ENCODE measurements at places on chromosomes 4 and X. TPM values are rescaled to one million over a fixed set of nuclear protein-coding genes. Genes with fewer than 3 reads are reported as not detected.

RPA4 gene
- total RNA-seq: 2.6 TPM

PDZD4 gene
- total RNA-seq: 10.6 TPM

KLHL13 gene
- 14.2 TPM for total RNA-seq

NUP62CL gene
- 2.7 TPM for total RNA-seq

ZNF711 gene
- 6.4 TPM for total RNA-seq

CHRDL1 gene
- total RNA-seq: 34.7 TPM

SYP gene
- total RNA-seq: 1.7 TPM

UVSSA gene
- total RNA-seq: 48.1 TPM

DIAPH2 gene
- total RNA-seq: 32.5 TPM

L1CAM gene
- total RNA-seq: 3.8 TPM

PABPC1L2A gene
- total RNA-seq: not detected

AMTN gene
- not detected for total RNA-seq

C1QTNF7 gene
- total RNA-seq: 4.3 TPM

ABLIM2 gene
- 8.5 TPM for total RNA-seq

KLB gene
- 0.08 TPM for total RNA-seq

CHRNA9 gene
- not detected for total RNA-seq

- no peak for DNase-seq
Measured at GRCh38 chr4:6364146-6364545, 94.5 kb downstream of the WFS1 start.

DNA sequence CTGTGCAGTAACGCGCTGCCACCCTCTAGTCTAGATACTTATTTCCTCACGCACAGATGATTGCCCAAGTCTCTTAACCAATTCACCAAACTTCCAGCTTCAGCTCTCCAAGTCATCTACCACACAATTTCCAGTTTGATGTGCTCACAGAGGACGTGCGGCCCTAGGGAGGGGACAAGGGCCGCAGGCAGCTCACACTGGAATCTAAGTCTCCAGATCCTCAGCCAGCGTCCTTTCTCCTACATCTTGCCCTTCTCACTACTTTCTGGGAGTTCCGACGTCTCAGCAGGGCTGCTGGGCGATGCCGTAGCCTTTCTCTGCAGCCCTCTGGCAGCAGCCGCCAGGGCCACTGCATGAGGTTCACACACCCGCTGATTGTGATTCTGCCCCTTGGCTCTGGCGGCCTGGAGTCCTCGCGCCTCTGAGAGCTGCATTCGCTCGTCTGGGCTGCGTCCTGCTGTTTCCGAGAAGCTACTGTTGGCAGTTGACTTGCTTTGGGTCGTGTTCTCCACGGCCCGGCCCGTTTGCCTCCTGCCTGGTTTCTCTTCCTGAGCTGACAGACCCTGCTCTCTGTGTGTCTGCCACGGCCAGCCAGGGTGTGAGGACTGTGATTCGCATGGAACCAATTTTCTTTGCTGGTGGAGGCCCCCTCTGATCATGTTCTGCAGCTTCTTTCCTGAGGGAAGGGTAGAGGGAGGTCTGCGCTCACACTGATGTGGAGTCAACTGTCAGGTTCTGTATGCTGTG lies 14.1 kb upstream of the TMEM131L start:
- DNase-seq: no peak

DNA sequence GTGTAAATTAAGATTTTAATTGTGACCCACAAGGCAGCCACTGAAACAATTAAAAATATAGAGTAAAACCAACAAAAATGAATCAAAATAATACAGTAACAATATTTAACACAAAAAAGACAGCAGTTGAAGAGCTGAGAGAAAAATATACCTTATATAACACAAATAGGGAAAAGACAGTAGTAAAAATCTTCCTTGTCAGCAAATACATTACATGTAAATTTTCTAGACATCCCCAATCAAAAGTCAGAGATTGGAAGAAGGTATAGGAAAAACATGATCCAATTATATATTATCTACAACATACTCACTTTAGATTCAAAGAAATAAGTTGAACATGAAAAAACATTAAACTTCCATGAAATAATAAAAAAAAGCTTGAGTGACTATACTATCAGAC lies 330.8 kb downstream of the UBE2NL start:
- DNase-seq: no peak

- DNase-seq: no peak
Measured at GRCh38 chr4:721261-722168, 15.9 kb downstream of the PCGF3 start.

GRCh38 chrX:124862301-124862700 lies 457.4 kb upstream of the TEX13C start:
- DNase-seq: no peak

- no peak for DNase-seq
Measured at GRCh38 chr4:106659371-106659770, 290.8 kb upstream of the GIMD1 start.

- no peak for DNase-seq
Measured at GRCh38 chrX:152663086-152663485, 25.4 kb downstream of the GABRQ start.

DNA sequence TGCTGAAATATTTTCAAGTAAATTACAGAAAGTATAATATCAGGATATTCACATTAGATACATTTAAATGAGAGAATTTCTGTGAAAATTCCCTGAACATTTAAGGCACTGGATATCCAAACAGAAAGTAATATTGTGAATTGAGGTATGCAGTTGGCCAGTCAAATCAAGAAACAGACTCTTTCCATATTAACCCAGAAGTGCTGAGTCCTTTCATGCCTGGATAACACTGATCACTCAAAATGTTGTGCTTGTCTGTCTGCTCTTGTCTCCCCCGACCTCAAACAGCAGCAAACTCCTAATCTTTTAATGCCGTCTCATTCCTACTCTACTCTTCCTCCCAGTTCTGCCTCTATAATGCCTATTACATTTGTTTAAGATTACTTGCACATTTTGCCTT lies 51.2 kb downstream of the TBC1D9 start:
- DNase-seq: no peak

DNA sequence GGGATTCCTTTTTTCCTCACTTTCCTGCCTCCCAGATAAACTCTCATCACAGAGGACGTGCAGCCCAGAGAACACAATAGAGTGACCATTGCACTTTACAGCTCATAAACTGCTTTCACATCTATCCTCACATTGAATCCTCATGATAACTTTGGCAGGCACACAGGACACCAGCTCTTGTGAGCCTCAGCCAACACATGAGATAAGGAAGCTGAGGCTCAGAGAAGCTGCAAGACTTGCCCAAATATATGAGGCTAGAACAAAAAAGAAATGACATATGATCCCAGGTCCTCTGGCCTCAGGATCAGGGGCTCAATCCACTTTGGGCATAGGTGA lies 85.0 kb upstream of the CPEB2 start:
- DNase-seq: no peak

DNA sequence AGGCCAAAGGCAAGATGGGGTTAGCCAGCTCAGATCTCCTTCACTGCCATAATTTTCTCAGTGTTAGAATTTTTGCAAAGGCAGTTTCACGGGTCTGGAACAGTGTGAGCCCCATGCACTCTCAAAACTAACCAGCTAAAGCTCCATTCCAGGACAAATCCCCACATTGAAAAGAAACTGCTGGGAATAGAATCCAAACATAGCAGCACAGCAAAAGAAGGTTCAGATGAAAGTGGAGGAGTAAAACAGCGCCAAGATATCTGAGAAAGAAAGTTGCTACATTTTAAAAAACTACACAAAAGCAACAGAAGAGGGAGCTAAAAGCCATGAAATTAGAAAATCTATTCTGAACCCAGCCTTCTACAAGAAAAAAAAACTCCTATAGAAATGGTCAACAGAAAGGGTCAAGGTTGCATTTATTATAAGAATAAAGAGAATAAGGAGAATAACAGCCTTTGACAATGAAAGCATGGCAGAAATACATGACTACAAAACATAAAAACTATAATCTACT lies 39.6 kb upstream of the SLC7A3 start:
- no peak for DNase-seq

DNA sequence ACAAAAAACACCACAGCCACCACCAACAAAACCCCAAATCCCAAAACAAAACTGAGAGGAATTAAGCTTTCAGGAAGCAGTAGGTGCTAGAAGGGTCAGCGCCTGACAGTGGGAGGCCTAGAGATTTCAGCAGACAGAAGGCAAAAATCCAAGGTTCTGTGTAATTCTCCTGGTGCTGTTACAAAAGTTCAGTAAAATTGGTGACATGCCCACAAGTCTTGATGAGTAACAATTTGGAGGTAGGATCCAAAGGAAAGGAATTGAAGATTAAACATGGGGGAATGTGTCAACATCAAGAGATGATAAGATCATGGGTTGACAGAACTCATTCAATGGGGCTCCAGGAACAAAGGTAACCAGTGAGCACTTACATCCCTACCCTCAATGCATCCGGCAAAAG lies 653.8 kb upstream of the CPEB2 start:
- no peak for DNase-seq

DNA sequence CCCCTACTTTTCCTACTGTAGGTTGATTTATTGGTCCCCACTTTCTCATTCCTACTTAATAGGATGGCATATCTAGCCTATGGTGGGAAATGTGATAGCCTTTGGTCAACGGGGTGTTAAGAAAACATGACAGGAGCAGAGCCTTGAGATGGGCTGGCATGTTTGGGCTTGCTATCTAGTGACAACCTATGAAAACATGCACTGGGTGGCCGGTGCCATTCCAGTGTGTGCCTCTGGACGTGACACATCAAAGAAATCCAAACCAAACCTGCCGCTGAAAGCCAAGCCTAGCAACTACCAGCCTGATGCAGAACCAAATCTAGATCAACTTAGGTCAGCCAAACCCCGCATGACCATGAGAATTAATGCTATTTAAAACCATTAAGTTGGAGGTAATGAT lies 317.6 kb downstream of the DMD start:
- DNase-seq: no peak

DNA sequence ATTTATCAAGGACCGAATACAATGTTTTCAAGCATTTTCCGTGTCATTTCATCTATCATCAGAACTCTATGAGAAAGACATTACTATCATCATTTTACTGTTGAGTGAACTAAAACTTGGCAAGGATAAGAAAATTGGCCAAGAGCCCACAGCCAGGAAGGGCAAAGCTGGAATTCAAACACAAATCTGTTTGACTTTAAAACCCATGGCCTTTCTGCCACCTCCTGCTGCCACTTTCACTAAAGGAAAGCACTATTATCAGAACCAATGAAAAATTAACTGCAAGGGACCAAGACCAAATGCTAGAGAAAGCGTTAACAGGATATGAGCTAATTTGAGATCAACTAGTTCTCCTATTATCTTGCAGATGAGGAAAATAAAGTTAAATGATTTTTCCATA lies 2759.2 kb downstream of the ARAP2 start:
- no peak for DNase-seq

DNA sequence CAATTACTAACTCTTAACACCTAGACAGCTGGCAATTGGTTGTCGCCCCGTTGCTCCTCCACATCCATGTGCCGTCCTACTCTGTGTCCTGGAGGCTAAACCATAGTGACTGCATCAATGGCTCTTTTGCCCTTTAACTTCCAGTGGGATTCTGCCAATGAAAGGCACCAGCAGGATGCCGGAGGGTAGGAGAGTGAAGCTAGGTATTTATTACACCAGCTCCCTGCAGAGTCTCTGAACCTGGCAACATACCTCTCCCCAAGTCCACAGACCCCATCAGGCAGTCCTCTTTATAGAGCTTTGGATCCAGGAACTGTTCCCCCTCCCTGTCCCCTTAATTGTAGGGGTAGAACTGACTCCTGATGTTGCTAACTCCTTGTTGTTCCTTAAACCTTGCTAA lies 426.8 kb downstream of the HNRNPD start:
- DNase-seq: no peak

- DNase-seq: no peak
Measured at GRCh38 chr4:129822701-129823100, 726.7 kb downstream of the C4orf33 start.

DNA sequence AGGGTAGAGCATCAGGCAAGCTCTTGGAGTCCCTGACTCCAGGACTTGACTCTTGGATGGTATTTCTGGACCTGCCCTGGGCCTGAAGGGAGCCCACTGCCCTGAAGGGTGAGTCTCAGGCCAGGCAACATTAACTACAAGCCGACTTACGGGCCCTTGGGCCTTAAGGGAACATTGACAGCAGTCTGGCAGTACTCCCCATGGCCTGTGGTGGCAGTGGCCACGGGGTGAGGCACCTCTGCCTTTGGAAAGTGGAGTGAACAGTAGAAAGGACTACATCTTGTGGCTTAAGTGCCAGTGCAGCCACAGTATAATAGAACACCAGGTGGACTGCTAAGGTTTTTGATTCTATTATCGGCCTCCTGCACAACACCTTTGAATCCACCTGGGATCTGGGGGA lies 36.3 kb downstream of the SH3BGRL start:
- no peak for DNase-seq

- no peak for DNase-seq
Measured at GRCh38 chr4:6781113-6781512, 1.4 kb upstream of the KIAA0232 start.

DNA sequence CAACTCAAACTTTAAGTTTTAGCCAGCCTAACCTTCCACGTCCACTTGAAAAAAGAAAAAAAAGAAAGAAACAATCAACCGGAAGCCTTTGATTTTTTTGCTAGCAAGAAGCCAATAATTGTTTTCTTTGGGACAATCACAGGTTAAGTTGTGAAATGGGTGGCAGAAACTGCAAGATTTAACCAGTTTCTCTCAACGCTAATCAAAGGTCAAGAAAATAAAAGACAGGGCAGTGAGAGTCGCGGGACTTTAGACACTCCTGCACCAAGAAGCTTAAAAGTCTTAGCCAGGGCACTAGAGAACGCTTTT lies 1.0 kb downstream of the ACSL1 start:
- DNase-seq: no peak

DNA sequence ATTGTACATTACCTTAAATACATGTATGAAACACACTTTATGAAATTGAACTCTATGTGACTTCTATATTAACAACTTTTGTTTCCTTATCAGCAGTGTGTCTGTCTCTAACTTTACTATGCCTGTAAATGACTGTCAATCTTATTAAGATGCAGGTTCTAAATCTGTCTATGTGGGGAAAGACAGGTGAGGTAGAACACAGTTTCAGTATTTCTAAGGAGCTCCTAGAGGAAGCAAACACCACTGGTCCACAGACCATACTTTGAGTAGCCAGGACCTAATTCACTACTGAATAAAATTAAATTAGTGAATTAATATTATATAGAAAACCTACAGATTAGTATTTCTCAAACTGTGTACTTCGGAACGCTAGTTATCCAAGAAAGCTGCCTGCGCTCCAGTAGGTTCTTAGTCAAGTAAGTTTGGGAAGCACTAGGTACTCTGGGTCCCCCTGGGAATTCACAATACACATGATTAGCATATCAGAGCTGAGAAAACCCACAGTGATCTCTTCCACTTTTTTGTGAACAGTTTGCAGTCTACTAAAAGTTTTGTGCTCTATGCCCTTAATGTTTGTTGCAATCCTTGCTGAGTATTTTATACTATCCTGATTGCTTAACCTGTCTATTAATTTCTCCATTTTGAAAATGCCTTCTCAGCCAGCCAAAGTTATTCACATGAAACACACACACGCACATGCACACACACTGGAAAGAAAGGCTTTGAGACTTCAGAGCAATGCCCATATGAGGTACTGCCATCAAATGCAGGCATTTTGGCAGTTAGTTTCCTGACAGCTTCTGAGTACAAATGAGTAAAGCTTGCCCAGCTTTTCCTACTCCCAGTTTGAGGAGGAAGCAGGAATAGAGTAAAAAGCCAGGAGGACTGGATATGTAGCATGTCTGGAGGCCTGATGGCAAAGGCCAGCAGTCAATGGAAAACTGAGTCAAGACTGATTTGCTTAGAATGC lies 133.6 kb upstream of the CPEB2 start:
- no peak for DNase-seq
